ENCODE measurements at places on chromosomes 16 and 17.

DNA sequence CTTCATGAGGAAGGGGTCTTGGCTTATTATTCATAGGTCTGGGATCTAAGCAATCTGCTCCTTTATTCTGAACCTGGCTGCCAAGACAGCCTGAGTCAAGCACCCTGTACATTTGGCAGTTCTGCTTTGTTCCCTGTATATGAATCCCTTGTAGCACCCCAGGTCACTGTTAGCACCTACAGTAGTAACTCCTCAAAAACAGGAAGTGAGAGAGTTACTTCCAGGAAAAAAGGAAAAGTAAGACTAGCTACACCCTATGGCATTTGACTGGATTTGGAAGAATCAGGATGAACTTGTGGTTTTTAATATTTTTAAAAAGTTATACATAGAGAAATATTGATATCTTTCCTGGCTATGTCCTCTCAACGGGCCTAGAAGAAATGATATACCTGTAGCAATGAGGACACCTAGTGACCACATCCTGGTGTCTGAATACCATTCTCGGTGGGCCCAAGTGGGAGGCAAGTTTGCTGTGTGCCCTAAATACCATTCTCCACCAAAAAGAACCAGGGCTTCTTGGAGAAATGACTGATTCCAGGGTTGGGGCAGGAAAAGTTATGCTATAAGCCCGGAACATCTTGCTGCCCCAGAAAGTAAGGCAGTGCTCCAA is 9.9 kb downstream of the ANKRD40 start:
- no peak for DNase-seq

DNA sequence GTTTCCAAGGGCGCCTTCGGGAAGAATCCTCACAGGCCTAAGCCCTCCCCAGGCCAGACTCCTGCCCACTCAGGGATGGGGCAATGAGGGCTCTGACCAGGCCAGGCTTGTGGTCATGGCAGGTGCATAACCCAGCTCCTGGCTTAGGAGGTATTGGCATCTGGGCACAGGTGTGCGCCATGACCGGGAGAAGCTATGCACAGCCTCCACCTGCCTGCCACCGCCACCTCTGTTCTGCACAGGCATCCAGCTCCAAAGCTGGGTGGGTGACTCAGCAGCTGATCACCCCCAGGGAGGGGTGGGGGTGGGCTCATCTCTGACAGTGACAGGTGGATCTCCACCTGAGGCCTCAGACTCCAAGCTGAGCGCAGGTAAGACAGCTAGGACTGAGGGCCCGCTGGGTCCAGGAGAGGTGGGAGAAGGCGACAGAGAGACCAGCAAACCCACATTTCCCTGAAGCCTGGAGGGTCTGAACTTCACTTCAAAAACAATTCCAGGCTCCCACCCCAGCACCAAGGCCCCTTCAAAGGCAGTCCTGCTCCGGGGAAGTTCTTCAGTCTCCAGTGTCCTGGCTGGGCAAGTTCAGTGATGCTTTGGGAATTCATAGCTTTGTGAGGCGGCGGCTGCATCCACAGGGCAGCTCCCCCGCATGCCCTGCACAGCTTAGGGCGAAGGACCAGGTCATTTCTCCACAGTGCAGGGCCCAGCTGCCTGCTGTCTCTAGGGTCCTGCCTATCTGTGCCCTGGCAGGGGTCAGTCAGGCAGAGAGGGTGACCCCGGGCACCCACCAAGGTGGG is 121.6 kb upstream of the SMURF2 start:
- no peak for DNase-seq

DNA sequence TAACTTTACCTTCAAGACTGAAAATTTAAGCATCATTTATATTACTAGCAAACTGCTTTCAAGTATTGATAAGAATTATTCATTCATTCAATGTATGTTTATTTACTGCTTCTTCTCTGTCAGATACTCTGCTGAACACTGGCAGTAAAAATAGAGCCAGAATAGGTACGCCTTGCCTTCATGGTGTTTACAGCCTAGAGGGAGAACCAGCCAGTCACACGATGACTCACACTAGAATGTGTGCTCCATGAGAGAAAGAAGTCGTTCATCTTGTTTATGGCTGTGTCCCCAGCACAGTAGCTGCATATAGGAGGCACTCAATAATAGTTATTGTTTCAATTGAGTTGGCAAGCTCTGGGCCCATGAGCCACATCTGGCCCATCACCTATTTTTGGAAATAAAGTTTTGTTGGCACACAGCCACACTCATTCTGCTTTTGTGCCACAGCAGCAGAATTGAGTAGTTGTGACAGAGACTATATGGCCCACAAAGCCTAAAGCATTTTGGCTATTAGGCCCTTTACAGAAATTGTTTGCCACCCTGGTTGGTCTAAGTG is 84.2 kb downstream of the TMC6 start:
- DNase-seq: no peak

GRCh38 chr16:57134982-57135381 is 42.6 kb downstream of the CPNE2 start:
- DNase-seq: no peak

DNA sequence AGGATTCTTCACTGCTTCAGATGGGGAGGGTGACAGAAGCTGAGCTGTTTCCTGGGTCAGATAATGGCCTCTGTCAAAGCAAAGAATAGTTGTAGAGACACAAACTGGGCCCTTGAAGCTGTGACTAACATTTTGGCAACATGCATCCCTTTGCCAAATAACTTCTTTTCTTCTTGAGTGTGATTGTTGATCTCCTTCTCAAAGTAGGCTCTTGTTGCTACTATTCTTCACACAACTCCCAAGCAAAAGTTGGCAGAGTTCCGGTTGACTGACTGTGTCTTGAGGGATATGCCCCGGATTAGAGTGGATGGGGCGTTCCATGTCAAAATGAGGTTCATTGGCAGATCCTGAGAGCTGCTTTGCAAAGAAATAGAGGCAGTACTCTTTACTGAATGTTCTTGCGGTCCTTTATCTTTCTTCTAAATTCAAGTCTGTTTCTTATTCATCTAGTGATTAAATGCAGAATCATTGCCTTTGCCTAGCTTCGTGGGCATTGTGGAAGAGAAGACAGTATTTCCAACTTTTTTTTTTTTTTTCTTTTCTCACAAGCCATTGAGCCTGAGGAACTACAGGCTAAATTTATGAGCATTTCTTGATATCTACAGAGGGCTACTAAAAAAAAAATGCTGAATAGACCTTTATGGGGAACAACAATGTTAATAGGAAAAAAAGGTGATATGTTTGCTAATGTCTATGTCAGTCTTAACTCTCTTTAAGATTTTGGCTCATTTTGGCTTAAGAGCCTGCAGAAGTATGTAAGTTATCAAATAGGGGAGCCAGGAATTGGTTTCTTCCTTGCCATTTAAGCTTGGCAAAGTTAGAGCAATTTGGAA is 5.8 kb downstream of the WIPF2 start:
- no peak for DNase-seq

GRCh38 chr16:63337264-63337663 is 1301.0 kb upstream of the CDH8 start:
- DNase-seq: no peak

GRCh38 chr17:63431939-63432804 is 13.9 kb downstream of the CYB561 start:
- DNase-seq: no peak

- DNase-seq: no peak
Observed at GRCh38 chr17:66459811-66460270, 157.4 kb downstream of the PRKCA start.

GRCh38 chr17:41382394-41382793 is 288 bp upstream of the KRT34 start:
- no peak for DNase-seq

- DNase-seq: no peak
Observed at GRCh38 chr16:88655733-88656281, 5.0 kb upstream of the CYBA start.
